ENCODE measurements at places on chromosomes 3 and 15.

DNA sequence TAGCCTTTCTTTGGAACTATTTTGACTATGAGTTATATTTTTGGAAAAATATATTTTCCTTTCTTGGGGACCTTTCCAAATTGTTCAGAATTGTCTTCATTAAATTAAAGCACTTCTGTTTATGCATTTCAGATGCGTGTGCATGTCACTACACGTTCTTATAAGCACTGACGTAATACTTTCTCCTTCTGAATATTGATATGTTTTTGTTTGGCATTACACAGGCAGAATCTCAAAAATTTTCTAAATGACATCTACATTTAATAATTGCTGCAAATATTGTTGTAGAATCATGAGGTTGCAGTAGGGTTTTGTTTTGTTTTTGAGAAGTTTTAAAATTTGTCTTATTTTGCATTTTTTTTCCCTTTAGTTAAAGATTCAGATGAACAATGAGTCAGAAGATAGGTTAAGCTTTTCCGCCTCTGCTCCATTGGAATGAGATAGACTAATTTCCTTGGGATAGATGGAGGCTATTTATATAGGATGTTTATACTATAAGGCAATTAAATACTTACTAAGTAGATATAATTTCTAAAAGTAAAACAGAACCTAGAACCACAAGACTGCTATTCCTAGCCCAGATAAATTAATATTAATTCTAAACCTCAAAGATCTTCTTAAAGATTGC lies 110.8 kb downstream of the MBNL1 start:
- no peak for DNase-seq

DNA sequence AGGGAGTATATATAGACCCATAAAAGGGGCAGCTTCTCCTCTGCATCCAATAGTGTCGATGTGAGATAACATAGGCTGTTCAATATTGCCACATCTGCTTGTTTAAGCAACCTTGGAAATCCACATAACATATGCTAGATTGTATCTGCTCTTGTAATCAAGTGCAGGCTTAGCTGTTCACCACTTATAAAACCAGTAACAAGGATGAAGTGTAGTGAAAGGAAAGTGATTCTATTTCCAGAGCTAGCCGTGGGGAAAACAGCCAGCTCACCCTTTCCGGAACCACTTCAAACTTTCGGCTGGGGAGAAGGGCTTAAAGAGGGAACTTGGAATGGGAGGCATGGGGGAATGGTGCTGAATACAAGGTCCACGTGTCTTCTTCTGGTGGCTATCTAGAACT lies 204.0 kb downstream of the TAFA4 start:
- DNase-seq: no peak

GRCh38 chr3:182465301-182466185 lies 327.8 kb upstream of the ATP11B start:
- DNase-seq: no peak

DNA sequence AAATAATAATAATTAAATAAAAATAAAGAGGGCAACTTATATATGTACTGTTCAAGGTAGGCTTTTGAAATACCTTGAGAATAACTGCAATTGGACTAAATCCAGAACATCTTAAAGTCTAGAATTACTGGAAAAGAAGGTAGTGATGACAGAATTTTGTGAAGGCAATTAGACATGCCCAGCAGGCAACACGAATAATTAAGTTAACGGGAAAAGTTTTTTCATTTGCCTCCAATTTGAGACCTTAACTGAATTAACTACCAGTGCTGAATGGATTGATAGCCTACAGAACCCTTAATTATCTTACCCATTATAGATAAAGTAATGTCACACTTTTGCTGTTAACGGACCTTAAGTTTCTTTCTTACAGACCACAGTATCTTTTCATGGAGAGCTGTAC lies 13.3 kb downstream of the COX5A start:
- DNase-seq: no peak

DNA sequence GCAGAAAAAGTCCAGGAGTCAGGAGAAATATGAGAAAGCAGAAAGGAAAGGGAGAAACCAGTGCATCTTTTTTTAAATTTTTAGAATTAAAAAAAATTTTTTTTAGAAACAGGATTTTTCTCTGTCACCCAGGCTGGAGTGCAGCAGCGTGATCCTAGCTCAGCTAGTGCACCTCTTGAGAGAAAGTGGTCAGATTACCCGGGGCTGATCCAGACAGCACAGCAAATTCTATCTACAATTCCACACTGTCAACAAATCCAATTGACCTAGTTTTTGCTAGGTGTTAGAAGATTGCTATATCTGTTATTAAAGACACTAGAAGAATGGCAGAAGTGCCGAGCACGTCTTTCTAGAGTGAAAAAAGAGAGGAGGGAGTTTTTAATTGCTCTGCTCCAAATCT lies 117.3 kb downstream of the RFTN1 start:
- no peak for DNase-seq

DNA sequence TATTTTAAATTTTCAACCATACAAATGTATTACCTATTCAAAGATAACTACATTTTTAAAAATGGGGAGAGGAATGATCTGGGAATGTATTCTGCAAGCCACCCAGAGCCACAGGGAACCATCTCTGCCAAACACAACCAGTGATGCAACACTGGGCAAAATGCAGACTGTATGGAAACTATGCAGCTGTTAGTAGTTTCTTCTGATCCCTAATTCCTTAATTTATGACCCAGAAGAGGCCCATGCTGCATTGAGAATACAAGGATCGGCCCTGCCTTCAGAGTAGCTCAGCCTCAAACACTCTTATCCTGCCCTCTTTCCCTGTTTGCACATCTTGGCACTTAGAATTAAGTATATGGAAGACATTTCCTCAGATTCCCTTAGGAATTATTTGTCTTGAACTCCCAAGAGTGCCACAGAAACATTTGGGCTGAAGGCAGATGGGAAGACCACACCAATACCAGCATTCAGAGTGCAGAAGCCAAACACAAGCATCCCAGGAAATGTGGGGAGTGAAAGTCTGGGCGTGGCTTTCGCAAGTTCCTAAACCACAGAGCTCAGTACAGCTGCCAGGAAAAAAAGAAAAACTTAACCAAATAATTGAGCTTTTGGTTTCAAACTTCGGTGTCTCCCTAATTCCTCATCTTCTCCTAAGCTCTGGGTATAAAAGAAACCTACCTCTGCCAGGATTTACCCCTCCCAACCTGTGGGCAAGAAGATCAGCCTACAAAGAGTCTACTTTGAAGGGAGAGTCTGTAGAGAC lies 5.3 kb downstream of the SNUPN start:
- DNase-seq: no peak

DNA sequence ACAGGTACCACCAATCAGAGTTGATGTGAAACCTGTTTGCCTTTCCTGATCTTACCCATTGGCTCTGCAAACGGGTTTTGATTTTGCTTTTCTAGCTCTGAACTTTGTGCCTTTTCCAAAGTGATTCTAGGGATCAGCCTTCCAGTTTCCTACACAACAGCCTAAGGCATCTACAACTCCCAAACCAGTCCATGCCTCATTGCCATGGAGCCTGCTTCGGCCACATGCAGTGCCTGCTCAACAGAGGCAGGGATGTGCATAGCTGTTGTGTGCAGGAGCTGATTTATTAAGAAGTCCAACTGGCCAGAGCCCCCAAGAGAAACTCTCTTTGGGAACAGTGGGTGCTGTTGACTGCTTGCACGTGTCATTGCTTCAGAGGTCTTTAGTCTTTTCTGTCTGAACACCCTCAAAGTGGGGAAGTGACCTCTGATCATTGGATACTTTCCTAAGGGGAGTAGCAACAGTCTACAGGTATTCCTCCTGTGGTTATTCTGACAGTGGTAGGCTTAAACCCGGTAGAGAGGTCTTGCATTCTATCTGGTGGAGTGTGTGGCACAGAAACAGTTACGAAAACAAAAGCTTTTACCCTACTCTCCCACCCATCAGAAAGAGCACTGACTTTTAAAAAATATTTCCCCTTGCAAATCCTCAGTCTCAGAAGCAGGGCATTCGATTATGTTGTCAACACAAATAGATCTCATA lies 36.6 kb upstream of the THSD4 start:
- DNase-seq: no peak

GRCh38 chr3:48459773-48460516 lies 13.4 kb downstream of the ATRIP start:
- DNase-seq: no peak

GRCh38 chr15:92205255-92205739 lies 188.4 kb upstream of the ST8SIA2 start:
- DNase-seq: no peak

Data from HTR-8/SVneo (cell line).